ENCODE measurements at places on chromosomes 2 and 18.

GRCh38 chr2:38509314-38509946 lies 93.3 kb downstream of the HNRNPLL start:
- no peak for DNase-seq

DNA sequence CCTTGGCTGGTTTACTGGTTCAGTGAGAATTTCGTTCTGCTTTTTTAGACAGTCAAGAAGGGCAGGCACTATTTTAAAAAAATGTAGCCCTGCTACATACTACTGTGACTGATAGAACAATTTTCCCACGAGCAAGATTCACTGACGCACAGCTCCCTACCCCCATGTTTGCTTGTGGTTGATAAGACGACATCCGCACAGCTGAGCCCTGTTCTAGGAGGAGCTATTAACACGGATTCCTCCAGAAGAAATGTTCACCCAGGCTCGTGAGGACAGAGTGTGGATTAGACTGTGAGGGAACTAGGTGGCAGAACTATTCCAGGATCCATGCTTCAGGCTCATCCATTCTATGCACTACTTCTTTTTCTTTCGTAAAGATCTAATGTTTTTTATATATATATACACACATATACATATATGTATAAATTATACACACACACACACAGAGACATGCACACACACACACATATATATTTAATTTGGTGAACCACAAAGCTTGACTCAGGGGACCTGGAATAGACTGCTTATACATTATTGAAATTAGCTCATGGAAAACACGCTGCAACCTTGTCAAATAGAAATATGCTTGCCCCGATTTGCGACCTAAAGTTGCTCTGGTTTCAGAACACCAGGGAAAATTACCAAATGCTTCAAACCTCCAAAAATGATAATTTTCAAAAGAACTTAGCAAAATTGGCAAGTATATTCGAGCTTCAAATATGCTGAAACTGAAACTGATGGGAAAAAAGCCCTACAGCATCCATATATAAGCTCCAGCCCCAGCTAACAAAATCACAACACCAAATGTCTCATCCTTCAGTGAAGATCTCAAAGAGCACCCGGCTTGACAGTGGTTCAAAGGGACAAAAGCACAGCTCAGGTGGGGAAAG lies 370.4 kb downstream of the SOCS6 start:
- no peak for DNase-seq

DNA sequence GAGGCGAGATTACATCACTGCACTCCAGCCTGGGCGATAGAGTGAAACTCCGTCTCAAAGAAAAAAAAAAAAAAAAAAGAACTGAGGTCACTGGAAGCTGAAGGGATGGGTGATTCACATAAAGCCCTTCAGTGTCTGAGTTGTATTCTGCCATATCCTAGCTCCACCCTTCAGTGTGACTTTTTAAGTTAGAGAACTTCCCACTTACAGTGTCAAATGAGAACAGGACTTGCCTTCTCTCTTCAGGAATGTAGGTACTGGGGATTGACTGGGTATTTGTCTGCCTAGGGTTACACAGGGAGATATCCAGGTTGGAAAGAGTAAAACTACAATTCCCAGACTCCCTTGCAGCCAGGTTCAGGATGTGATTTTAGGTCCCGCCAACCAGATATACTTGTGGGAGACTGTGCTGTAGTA lies 37.9 kb downstream of the EHD3 start:
- no peak for DNase-seq

GRCh38 chr2:11839916-11840315 lies 93.5 kb downstream of the LPIN1 start:
- no peak for DNase-seq

- no peak for DNase-seq
These were observed 40.5 kb downstream of the RDH14 start for GRCh38 chr2:18519914-18520450.

- DNase-seq = no peak
These were observed 178.1 kb downstream of the NCKAP5 start for GRCh38 chr2:133390156-133390555.

GRCh38 chr2:222606306-222606705 lies 49.6 kb downstream of the FARSB start:
- no peak for DNase-seq

DNA sequence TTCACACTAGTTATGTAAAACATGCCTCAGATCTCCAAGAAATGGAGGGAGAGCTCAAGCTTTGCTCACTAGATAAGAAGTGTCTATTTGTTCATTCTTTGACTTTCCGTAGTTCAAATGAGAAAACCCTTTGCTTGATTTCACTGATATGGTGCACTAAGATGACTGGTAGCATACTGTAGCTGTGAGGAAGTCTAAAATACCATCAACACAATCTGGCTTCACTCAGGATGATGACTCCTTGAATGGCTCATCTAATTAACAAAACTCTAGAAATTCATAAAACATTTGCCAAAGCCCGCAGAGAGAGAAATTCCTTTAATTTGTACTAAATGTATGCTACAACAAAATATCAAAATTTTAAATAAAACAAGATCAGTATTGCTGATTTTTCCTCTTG lies 152.8 kb upstream of the STK17B start:
- no peak for DNase-seq

- no peak for DNase-seq
These were observed 52.4 kb upstream of the ATP8B1 start for GRCh38 chr18:57855551-57855950.

DNA sequence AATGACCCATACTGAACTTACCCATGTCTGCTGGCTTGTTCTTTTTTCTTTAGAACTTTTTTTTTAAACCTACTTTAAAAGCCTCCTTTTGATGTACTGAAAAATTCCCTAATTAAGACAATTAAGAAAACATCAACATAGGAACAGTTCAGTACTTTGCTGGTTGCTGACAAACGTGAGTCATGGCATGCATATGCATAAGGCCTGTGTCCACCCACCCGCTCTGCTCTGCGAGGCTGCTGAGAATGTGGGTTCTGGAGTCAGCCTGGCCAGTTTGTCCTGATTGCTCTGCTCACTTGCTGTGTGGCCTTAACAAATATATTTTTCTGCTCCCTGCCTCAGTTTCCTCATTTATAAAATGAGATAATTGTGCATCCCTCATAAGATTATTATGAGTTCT lies 27.3 kb downstream of the LAMA3 start:
- DNase-seq = no peak

DNA sequence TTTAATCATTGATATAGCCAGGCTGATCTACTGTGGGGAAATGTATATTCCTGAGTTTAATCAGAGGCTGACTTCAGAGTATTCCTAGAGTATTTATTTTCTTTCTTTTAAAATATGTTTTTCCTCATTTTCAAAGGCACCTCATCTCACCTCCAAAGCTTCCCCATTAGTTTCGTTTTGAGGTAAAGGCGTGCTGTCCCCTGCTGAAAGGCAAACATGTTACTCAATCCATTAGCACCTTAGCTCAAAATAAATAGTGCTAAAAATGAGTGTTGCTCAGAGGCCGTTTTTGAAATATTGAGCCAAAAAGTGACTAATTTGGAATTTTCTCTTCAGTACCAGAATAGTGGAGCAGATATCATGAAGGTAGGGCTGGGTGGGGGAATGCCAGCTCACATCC lies 386.2 kb downstream of the SOX11 start:
- no peak for DNase-seq

DNA sequence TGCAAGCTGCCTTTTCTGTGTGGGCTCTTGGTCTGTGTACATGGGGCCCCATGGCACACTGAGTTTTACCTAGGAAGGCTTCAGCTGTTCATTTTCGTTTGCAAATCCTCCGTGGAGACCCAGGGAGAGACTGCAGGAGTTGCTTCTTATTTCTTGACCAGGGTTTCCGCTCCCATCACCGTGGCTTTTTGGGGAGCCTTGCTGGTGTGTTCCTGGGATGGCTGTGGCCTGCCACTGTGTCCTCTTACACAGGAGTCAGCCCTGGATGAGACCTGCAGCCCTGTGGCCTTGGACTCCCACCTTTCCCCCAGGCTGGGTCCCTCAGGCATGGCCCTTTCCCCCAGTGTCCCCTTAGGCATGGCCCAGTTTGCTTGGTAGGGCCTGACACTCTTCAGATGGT lies 137.0 kb downstream of the FAM210A start:
- no peak for DNase-seq

GRCh38 chr2:204604061-204604460 lies 58.8 kb downstream of the PARD3B start:
- DNase-seq = no peak

DNA sequence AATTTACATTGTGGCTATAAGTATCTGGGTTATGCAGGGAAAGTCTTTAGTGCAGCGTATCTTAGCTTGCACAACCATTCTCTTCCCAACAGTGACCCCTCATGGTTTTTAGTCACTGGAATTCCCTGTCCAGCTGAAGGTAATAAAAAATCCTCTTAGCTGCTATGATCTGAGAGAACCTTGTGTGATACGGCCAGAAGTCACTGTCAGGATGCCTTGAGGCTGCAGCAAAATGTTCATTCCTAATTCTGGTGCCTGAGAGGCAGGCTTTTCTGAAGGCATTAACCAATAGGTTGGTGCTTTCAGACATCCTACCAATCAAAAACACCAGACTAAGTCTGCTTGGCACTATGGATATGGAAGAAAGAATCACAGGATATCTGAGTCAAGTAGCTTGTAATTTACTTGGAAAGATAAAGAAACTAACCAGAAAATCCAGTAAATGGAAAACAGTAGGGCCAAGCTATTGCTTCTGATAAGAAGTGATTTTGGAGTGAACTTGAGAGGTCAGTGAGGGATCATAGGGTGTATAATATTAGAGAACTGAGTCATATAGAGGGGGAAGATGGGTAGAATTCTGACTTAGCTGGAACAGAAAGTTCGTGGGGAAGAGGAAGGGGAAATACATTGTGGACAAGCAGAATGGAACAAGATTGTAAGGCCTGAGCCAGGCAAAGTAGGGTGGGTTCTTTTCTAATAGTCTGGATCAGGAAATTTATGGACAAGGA lies 89.0 kb upstream of the SLC14A2 start:
- DNase-seq = no peak

GRCh38 chr2:179444056-179444455 lies 179.4 kb upstream of the SESTD1 start:
- no peak for DNase-seq

GRCh38 chr2:69954084-69954483 lies 7.3 kb downstream of the ASPRV1 start:
- DNase-seq = no peak

DNA sequence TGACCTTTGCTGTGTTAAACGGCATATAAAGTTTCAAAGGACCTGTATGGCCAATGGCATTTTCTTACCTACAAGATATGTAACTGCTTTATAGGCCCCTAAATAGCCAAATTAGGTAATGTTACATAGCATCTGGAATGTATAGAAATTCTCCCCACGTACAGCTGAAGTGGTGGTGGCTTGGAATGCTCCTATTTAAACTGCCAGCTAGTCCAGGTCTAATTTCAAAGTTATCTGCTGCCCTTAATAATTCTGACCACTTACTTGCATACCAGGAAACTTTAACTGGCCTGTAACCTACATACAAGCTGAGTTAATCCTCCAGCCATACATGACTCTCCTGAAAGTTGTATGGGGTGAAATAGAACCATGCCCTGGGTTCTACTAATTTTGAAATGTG lies 1.3 kb downstream of the KIAA2012 start:
- no peak for DNase-seq

GRCh38 chr18:78679613-78680260 lies 299.9 kb upstream of the SALL3 start:
- DNase-seq = no peak

DNA sequence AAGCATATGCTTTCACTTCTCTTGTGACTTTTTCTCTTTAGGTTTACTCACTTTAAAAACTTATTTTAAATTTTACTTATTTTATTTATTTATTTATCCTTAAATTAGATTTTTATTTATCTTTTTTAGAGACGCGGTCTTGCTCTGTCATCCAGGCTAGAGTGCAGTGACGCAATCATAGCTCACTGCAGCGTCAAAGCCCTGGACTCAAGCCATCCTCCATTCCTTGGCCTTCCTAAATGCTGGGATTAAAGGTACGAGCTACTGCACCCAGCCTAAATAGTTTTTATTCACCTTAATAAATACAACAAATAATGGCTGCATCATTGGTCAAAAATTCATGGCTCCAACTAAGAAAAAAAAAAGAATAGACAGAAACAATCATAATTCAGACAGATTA lies 415.7 kb upstream of the FIGN start:
- no peak for DNase-seq

- no peak for DNase-seq
These were observed 29.6 kb upstream of the IL37 start for GRCh38 chr2:112881217-112881985.

GRCh38 chr2:23601301-23601965 lies 216.5 kb downstream of the KLHL29 start:
- no peak for DNase-seq

GRCh38 chr2:192195548-192196418 lies 1.1 kb upstream of the TMEFF2 start:
- DNase-seq = no peak

GRCh38 chr2:99571954-99572353 lies 82.1 kb upstream of the REV1 start:
- DNase-seq = no peak

DNA sequence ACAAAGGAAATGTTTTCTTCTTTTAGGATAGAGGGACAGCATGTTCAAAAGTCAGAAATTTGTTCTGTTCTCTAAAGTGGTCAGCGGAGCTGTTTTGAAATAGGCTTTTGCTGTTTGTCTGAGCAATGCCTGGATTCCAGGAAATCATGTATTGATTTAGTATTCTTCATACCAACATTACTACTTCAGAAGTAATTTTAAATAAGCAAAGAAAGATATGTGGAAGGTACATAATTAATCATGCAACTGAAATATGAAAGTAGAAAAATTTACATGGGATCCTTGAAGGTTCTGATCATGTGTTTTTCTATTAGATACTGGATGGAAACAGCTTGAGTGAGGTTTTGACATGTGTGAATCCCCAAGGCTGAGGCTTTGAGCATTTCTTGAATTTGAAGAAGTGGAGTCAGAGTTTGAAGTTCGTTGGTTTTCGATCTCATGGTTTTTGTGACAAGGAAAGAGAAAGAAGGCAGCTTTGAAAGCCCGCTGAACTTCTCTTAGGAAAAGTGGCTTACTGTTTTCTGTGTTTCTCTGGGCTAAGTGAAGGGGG lies 220.0 kb downstream of the LDLRAD4 start:
- DNase-seq = no peak

DNA sequence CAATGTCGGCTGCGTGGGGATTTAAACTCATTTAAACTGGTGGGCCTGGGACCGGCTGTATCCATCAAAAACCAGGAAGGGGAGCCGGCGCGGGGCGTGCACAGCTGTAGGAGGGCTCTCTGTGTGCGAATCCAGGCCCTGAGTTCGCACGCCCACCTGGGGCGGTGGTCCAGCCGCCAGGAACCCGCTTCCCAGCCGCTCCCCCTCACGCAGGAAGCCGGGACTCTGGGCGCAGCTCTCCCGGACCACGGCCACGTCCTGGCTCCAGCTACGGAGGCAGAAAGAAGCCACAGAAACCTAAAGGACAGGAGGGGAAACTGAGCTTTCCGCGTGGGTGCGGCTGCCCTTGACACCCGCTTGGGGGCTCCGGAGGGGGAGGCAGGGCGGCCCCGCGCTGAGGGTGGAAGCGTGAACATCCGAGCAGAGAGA lies 80.6 kb downstream of the GFPT1 start:
- no peak for DNase-seq

- no peak for DNase-seq
These were observed 124.8 kb upstream of the EML6 start for GRCh38 chr2:54598347-54599325.
